ENCODE measurements at places on chromosomes 2 and 18.
A peak's percentile ranks its signal among the peaks of the same experiment; 100 is the strongest.

- DNase-seq: peak; percentile 37
Observed at GRCh38 chr2:172674034-172674967, 61.3 kb upstream of the RAPGEF4 start.

- DNase-seq: peak; percentile 84
Observed at GRCh38 chr2:43218702-43219382, 7.6 kb downstream of the ZFP36L2 start.

- no peak for DNase-seq
Observed at GRCh38 chr18:10329101-10329500, 125.3 kb upstream of the APCDD1 start.

GRCh38 chr18:48404716-48405507 is 4.3 kb downstream of the ZBTB7C start:
- no peak for DNase-seq

GRCh38 chr18:3250237-3251107 is 2.9 kb downstream of the MYL12A start:
- no peak for DNase-seq

DNA sequence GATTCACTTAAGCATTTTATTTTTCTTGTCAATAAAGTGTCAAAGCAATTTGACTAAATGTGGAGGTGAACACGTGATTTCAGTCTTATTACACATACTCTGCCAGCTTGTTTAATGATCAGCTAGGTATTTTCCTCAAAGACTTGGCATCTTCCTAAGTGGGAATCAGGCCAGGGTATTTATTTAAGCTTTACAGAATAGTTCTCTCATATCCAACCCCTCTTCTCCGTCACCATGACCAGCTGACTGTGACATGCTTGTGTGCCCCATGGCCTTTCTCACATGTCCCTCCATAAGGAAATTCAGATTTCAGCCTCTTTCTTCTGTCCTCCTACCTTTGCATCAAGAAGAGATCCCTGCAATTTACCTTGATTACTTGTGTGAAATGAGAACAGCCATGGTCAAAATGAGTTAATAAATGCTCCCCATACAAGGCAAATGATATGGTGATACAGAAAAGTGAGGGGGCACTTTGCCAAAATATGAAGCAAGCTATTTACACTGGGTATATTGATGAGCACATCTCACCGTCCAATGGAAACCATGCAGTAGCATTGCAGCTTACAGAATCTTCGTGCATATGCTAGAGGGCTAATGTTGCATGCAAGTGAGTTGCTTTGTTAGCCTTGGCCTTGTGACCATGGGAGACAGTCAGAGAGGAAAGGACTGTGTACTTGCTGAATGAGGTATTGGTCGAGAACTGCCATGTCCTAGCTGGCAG is 202.2 kb downstream of the RNF152 start:
- no peak for DNase-seq

DNA sequence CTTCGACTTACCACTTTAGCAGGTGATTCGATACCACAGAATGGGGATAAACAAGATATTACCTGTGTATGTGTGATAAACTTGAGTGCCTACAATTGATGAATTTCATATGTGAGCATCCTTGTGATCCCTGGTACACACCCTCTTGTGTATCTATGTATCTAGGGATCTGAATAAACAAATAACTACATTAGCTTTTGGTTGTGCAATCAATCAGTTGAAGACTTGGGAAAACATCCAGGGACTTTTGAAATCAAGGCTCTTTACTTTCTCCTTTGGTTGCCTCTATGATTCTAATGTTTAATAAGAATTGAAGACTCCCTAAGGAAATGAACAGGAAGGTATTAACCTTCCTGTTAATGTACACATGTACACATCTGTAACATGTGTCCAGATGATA is 97.3 kb upstream of the DCC start:
- DNase-seq: no peak

- DNase-seq: peak; percentile 6
Observed at GRCh38 chr2:154901063-154901462, 202.6 kb downstream of the KCNJ3 start.

GRCh38 chr2:29663268-29663667 is 258.1 kb downstream of the ALK start:
- DNase-seq: no peak

GRCh38 chr2:50782543-50782942 is 249.4 kb downstream of the NRXN1 start:
- DNase-seq: no peak

DNA sequence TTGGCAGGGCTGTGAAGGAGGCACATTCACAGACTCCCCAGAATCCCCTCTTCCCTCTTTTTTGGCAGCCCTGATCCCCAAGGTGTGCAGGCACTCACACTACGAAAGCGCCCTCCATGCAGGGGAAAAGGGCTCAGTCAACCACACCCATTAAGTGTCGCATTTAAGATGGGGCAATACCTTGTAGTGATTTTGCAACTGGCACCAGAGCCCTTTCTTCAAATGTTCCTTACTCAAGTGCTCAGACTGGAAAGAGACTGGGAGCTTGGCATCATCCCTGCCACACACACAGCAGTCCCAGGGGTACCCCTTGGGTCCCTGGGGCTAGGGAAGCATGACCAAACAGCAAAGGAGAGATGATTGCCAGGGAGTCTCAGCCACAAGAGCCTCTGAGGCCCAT is 190.1 kb downstream of the HAUS1 start:
- no peak for DNase-seq

- DNase-seq: no peak
Observed at GRCh38 chr2:169495310-169495928, 14.1 kb upstream of the KLHL41 start.

DNA sequence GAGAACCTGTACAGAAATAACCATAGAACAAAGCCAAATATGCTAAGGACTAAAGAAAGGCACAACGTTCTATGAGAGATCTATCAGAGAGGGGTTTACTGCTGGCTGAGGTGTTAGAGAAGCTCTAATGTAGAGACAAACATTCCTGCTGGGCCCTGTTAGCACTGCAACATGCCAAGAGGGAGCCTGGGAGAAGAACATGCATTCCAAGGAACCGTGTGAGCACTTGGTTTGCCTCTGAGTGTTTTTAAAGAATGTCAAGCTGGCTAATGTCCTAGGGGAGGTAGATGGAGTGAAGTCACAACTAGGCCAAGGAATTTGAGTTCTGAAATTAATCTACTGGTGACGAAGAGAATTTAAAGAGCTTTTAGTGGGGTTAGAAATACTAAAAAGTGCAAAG is 384.3 kb upstream of the LYPD1 start:
- no peak for DNase-seq

GRCh38 chr2:140808820-140809219 is 1322.0 kb downstream of the LRP1B start:
- no peak for DNase-seq

DNA sequence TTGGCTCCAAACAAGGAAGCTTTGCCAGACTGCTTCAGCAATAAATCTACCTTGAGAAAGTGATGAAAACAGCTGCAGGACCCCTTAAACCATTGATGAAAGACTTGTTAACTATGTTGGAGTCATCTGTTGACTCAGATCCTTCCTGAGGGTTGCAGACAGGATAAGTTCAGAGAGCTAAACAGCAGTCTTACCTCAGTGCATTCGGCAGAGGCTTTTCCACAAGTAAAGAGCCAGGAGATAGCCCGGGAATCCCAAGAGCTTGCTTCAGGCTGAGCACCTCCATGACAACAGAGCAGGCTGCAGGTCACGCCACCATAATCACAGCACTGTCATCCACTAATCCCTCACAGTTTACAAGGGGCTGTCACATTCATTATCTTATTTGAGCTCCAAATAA is 23.7 kb downstream of the KIAA2012 start:
- no peak for DNase-seq

DNA sequence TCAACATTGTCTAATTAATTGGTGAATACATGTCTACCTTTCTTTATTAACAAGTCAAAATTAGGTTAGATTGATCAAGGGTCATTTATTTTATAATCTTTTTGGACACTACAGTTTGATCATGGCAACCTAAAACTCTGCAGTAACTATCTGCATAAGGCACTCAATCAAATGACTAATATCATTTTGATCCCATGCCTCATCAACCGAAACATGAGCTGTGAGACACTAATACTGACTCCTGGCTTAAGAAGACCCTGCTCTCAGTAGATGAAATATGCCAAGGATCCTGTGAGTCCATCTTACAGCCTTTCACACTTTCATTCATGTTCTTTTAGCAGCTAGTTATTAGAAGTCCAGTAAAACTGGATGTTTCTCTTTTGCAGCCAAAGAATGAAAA is 169.4 kb upstream of the CAVIN2 start:
- no peak for DNase-seq

GRCh38 chr18:6009756-6010155 is 114.4 kb upstream of the TMEM200C start:
- DNase-seq: no peak

DNA sequence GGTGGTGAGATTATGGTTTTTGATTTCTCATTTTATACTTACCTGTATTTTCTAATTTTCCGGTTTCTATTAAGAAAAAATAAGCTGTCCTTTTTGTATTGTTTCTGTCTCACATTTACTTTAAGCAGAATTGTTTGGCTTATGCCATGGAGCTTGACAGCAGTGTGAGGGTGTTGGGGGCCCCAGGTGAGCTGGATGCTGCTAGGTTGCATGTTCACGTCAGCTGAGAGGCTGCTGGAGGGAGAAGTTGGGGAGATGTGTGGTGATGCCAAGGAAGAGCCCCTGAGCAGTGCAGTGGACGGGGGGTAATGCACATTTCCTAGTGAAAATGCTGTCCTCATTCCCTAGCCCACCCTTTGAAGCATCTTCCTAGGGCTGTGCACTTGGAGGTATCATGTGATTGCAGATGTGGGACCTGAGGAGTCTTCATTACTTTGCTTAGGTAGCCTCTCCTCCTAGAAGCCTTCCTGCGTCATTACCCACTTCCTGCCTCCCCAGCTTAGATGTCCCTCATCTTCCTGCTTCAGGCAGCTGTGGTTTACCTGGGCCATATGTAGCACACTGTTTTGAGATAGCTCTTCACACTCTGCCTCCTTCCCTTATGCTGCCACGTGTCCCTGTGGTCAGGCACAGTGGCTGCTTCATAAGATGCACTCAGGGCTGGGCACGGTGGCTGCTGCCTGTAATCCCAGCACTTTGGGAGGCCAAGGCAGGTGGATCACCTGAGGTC is 16.2 kb downstream of the ATG16L1 start:
- DNase-seq: peak; percentile 76

GRCh38 chr2:217666338-217666737 is 336.5 kb downstream of the TNS1 start:
- no peak for DNase-seq

DNA sequence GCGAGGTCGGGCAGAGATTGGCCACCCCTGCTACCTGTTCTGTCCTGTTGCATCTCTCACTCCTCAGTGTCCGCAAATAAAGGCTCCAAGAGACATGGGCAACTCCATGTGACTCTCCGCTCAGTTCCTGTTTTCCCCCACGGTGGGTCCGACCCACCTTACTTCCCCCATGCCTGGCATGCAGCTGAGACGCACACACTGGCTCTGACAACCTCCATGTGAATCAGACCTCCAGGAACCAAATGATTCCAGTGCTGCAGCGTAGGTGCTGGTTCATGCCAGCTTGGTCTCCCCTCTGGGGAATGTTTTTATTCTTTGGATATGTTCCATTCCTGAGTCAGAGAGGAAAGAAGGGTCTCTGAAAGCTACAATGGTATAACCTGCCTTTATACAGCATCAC is 221.5 kb downstream of the SH3RF3 start:
- DNase-seq: no peak

DNA sequence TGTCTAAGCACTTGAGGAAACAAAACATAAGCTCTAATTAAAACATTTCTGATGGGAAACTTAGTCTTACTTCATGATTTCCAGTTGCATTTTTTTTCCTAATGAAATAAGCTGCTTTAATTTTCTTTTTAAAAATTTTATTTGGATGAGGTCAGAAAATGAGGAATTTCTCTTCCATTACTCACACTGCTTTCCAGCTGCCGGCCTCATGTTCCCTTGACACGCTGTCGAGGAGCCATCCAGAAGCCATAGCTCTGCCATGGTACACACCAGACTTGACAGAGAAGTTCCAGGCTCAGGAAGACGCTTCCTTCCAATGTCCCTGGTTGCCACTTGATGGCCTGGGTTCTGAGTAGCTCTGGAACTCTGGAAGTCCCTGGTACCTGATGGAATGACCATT is 12.1 kb upstream of the MAPRE2 start:
- DNase-seq: no peak

GRCh38 chr2:181124497-181124896 is 144.1 kb downstream of the UBE2E3 start:
- no peak for DNase-seq

DNA sequence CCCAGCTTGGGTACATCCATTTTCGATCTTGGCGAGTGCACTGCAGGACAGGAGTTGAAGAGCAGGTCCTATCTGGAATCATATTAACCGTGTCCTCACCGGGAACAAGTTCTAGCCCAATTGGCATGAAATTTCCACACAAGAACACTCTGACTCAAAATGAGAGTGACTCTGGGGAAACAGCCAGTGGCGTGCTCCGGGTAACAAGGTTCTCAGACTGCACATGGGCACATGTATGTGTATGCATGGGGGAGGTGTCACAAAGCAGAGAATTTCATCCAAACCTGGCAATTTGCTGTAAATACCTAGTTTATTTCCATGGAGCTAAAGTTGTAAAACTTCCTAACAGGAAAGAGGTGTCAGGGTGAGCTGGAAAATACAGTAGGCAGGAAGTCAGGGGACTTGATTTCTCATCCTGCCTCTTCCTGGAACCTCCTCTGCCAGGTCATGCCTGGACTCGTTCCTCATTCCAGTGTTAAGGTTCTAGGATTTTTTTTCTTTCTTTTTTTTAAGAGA is 1.7 kb downstream of the TUBB6 start:
- no peak for DNase-seq

GRCh38 chr2:43898838-43899346 is 60.1 kb downstream of the ABCG8 start:
- DNase-seq: no peak

DNA sequence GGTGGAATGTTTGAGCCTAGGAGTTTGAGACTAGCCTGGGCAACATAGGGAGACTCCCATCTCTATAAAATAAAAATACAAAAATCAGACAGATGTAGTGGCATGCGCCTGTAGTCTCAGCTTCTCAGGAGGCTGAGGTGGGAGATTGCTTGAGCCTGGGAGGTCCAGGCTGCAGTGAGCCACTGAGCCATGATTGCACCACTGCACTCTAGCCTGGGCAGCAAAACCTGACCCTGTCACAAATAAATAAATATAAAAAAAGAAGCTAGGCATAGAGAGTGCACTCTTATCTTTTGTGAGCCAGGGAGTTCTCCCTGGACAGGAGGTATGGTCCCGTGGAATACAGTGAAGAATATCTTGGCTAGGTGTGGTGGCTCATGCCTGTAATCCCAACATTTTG is 11.0 kb upstream of the KYNU start:
- DNase-seq: no peak
